Hematopoietic multipotent progenitor cell treated with erythropoietin and hydrocortisone succinate and interleukin-3 and kit ligand, for 15 days (in vitro differentiated cells): ENCODE measurements at places on chromosomes 7 and 10.

- DNase-seq = no peak
These were observed 75.0 kb upstream of the GPR22 start for GRCh38 chr7:107394831-107395230.

GRCh38 chr7:47698386-47698785, 116.5 kb upstream of the TNS3 start:
- DNase-seq = no peak

- no peak for DNase-seq
These were observed 12.4 kb downstream of the DUSP5 start for GRCh38 chr10:110510086-110510485.

- no peak for DNase-seq
These were observed 103.7 kb downstream of the RBM20 start for GRCh38 chr10:110747609-110748464.

- DNase-seq = no peak
These were observed 211.1 kb upstream of the LRRTM3 start for GRCh38 chr10:66714741-66715140.

- no peak for DNase-seq
These were observed 102.1 kb downstream of the OSBPL3 start for GRCh38 chr7:24877790-24878311.

DNA sequence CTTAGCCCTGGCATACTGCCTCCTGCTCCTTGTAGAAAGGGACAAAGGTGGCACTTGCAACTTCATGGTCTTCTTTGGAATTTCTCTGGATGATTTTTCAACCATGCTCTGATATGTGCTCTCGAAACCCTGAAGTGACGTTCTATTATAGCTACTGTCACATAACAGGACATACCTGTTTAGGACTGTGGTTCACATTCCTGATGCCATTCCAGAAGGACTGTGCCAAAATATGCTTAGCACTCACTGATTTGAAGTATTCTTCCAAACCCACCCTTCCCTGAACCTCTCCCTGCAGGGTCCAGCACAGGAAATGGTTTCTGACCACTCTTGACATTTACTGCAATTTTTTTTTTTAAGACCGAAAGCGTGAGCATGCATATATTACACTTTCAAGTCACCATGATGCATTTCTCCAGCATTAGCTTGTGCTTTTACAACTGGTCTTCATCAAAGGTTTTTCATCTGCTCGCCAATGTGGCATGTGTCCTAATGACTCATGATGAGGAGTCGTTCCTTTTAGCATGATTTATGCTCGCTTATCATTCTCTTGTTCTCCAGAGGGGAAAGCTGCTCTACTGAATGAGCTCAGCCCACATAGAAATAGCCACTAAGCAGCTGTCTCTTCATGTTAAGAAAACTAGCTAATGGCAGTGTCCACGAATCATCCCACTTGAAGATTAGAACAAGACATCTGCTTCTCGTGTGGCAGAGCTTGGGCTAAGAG, 135.2 kb downstream of the ADAM12 start:
- DNase-seq = no peak

- DNase-seq = peak; percentile 6
These were observed 11.6 kb downstream of the MLXIPL start for GRCh38 chr7:73612598-73613269.

DNA sequence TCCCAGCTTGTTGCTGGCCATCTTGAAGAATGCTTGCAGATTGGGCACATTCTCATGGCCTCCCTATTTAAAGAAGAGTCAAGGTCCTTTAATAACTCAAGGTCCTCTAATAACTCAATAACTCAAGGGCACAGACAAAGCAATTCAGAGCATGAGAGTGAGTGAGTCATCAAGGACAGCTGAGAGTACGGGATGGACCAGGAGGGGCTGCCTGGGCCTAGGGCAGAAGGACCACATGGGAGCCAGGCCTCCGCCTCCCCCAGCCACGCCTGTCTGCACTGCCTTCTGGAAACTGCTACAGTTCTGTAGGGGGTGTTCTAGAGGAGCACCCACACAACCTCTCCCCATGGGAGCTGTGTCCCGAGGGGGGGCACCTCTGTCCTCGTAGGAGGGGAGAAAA, 48.9 kb downstream of the ZNF503 start:
- no peak for DNase-seq

DNA sequence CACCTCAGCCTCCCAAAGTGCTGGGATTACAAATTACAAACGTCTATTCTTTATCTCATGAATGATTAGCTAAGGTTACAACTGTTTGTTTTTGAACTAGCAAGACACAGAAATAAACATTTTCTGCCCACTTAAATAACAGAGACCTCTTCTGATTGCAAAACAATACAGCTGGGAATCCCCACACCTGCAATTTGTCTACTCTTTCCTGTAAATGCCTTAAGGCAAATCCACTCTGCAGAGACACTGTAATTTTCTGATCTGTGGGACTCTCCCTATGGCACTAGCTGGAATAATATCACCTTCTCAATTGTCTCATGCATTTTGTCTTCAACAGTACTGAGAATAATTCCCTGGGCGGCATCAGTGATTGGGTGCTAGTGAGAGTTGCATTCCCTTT, 149.3 kb upstream of the FAM3C start:
- DNase-seq = no peak

DNA sequence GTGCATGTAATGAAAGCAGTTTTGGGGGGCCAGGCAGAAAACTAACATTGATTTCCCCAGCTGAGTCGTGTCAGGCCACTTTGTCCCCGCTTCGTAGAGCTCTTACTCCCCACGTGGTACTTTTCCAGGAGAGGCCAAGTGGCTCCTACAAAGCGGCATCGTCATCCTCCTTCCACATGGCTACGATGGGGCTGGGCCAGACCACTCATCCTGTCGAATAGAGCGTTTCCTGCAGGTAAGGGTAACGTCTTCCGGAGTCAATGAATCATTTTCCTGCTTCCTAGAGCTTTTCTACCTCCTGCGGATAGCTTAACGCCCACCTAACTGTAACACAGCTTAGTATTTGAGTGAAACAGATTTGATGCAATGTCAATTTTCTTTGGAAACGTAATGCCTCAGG, 21.7 kb upstream of the SEC61A2 start:
- no peak for DNase-seq

GRCh38 chr7:92156990-92157389, 22.0 kb downstream of the LRRD1 start:
- no peak for DNase-seq

DNA sequence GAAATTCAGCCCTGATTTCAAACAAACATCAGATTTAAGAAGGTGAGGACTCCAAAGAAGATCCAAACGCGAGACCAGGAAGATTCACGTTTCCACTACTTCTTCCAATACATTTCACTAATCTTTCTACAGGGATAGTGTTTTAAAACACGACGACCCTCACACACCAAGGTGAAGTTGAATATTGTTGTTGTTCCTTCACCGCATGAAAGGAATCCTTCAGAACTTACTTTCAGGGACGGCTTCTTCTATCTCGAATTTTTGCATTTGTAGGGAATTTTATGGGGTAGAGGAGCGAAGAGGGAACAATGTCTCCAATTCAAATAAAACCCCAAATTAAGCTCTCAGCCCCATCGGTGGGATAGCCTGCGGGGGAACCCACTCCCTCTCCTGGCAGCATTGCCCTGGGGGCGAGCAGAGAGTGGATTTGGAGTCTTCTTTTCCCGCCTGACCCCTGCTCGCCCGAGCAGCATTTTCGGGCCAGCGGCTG, 1.5 kb upstream of the GATA3 start:
- DNase-seq = no peak

GRCh38 chr7:155579565-155579964, 33.2 kb upstream of the CNPY1 start:
- DNase-seq = no peak

GRCh38 chr10:96512524-96513304, 1.0 kb downstream of the TLL2 start:
- DNase-seq = no peak

GRCh38 chr10:130044067-130045061, 66.3 kb downstream of the C10orf143 start:
- no peak for DNase-seq

- no peak for DNase-seq
These were observed 10.1 kb downstream of the CARD11 start for GRCh38 chr7:3033581-3033980.

DNA sequence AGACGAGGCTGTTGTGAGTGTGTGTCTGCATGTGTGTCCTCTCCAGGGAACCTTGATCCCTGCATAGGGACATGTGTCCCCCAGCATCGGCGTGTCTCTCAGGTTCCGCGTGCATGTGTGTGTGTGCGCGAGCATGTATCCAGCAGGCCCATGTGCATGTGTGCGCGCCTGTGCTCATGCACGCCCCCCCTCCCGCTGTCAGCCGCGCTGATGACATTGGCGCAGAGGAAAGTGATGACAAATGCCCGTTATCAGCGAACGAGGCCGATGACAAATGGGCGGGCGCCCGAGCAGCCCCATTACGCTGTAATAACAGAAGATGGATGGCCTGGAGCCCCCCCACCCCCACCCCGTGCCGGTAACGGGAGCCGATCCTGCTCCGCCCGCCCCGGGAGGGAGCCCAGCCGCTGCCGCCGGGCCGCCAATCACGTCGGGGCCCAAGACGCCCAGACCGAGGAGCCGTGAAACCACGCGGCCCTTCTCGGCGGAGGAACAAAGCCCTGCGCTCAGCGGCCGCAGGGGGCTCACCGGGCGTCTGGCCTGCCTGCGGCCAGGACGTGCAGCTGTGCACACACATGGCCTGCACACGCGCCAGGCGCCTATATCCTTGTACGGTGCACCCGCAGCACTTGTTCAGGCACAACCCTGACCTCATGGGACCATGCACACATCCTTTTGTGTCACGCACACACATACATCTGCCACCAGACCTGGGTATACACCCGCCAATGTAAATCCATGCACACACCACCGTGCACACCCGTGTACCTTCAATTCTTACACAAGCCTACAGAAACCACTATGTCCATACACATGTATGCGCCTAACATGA, 21.5 kb downstream of the POLL start:
- DNase-seq = peak; percentile 50

DNA sequence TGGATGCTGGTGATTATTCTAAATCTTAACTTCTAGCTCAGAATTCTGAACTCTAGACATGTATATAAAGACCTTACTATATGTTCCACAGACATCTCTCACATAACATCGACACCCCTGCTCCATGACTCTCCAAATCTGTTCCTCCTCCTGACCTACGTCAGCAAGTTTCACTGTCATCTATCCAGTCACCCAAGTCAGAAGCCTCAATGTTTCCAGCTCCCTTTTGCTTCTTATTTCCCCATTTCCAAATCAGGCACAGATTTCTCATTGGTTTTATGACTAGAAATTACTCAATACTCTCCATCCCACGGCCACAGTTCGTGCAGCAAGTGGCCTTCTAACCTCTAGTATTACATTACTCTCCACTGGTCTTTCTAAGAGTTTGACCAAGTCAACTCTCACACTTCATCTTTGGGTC, 28.5 kb downstream of the EPC1 start:
- no peak for DNase-seq

- DNase-seq = no peak
These were observed 30.9 kb upstream of the KMT2E start for GRCh38 chr7:104983076-104983577.

GRCh38 chr7:87204933-87205332, 14.6 kb downstream of the TMEM243 start:
- no peak for DNase-seq

- no peak for DNase-seq
These were observed 260.3 kb downstream of the ARHGAP12 start for GRCh38 chr10:31668326-31668725.

- DNase-seq = no peak
These were observed 9.5 kb downstream of the SEPHS1 start for GRCh38 chr10:13338390-13339110.

DNA sequence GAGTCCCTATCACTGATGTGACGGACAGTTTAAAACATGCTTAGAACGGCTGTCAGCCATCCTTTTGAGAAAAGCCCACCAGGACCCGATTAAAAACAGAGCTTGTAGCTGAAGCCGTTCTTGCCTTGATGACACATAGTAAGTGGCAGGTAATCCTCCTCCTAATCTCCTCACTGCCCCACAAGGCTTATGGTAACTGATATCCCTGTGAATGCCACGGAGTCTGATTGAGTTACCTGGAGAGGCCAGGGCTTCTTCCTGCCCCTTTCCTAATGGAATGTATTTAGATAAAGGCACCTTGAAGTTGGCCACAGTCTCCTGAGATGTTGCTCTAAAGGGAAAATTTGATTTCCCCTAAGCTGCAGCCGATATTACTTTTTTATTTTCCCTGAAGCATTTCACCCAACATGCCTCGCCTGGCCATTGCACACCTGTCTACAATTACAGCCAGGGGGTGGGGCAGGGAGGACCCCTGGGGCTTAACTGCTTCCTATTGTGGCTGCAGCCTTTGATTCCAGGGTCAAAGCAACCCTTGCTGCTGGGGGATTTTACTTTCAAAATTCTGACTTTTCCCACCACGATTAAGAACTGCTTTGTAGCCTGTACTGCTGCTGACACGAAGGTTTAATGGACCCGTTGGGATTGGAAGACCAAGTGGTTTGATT, 169.0 kb upstream of the GPR26 start:
- DNase-seq = no peak

- no peak for DNase-seq
These were observed 107.4 kb downstream of the DNAJB6 start for GRCh38 chr7:157444011-157444842.

- DNase-seq = no peak
These were observed 1.0 kb downstream of the EIF3B start for GRCh38 chr7:2355705-2356008.

DNA sequence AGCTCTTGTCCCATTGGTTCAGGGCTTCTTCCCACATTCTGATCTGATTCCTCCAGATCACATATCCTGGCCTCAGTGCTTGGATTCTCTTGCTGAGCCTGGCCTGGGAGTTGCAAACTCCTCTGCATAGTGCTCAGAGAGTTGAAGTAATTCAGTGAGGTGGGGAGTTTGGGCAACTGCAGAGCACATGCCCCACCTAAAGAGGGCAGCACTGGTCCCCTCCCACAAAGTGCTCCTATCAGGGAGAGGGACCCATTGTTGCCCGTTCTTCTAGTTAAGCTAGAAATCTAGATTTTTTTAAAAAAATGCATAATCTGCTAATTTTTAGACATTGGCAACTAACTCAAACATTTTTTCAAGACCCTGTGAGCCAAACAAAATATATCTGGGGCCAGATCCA, 45.1 kb downstream of the CHN2 start:
- peak; percentile 19 for DNase-seq

DNA sequence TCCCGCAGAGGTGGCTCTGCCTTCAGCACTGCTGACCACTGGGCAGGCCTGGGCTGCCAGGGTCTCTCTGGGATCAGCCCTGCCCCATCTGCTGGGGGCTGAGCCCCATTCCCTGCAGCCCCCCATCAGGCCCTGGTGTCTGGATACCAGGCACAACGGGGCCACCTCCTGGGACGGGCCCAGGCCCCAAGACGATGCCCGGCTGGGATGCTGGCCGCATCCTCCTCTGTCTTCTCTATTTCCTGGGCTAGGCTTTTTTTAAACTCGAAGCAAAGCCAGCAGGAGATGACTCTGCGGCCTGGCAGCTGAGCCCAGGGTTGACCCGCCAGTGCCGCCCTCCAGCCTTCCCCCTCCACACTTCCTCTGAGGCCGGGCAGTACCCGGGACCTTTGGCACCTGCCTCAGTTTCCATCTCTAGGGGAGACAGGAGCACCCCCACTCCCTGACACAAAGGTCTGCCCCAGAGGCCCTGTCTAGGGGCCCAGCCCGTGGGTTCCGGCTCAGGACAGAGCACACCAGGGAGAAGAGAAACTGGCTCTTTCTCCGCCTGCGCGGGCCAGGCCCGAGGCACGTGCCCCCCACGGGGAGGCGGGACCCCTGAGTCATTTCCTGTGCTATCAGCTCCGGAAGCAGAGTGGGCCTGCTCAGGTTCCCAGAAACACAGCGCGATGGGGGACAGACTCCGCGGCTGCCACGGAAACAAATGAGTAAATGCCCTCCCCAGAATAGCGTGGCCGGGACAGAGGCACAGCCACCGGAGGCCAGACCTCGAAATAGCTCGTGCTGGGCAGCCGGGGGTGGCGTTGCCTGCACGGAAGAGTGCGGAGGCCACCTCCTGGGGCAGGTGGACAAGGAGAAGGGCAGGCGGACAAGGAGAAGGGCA, 84.6 kb upstream of the PDGFA start:
- peak; percentile 21 for DNase-seq
